HS-5 (cell line): ENCODE measurements at places on chromosomes 12 and 14.

DNA sequence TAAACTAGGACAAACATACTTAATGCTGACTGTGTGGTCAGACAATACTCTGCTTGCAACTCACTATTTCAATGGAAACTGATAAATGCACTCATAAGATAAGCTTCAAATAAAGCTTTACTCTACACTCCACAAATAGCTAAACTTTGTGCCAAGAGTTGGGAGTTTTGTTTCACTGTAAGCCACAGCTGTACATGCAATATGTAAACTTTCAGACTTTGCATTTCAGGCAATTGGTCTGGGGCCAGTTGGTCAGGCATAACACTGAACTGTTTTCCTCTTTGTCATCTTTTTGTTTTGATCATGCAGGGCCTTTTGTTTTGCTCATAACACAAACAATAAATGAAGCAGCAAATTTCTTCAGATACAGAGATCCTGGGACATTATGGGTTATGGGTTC, 426.2 kb downstream of the IPO8 start:
- no peak for DNase-seq

DNA sequence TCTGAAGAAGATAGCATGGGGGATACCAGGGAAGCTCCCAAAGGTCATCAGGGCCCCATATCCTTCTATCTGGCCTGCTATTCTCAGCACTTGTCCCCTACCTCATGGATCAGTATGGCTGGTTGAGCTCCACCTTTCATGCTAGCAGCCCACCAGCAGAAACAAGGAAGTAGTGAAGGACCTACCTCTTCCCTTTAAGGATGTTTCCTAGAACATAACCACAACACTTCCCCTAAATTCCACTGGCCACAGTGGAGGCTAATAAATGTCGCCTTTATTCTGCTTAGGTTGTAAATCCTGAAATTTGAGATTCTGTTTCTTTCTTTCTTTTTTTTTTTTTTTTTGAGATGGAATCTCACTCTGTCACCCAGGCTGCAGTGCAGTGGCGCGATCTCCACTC, 128.6 kb upstream of the PARP11 start:
- no peak for DNase-seq

- DNase-seq: no peak
Observed at GRCh38 chr14:31990926-31991572, 86.1 kb upstream of the ARHGAP5 start.

- no peak for DNase-seq
Observed at GRCh38 chr14:99549684-99550083, 54.3 kb downstream of the CCDC85C start.

- DNase-seq: no peak
Observed at GRCh38 chr12:132200800-132201199, 56.5 kb downstream of the NOC4L start.

GRCh38 chr14:65170768-65171507, 68.6 kb upstream of the MAX start:
- DNase-seq: no peak

GRCh38 chr14:100784523-100785337, 41.2 kb upstream of the MEG3 start:
- DNase-seq: no peak

GRCh38 chr14:101470266-101470665, 91.0 kb upstream of the DIO3 start:
- no peak for DNase-seq

- DNase-seq: peak; percentile 81
Observed at GRCh38 chr12:119868992-119869391, 8.1 kb downstream of the CIT start.

DNA sequence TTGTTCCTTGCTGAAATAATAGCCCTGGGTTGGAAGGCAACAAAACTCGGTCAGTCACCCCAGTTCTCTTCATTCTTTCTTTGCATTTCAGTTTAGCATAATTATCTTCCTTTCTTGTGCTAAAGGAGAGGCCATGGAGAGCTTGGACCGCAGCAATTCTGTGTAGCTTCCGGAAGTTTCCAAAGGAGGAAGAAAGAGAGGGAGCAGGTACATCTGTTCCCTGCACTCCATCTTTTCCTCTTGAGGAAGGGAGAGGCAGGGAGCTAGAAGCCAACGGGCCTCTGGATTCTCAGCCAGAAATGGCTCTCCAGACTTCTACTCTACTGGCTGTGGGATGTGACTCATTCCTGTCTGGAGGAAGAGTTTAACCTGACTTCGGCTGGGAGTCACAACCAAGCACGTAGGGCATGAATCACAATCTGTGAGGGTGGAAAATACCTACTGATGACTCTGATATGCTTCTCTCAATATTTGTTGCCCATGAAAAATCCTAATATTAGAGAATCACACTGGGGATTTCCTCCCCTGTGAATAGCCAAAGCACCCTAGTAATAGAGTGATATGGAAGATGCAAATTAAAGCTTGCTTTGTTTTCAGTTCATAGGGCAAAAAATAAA, 17.0 kb downstream of the ANO6 start:
- DNase-seq: peak; percentile 92

- DNase-seq: no peak
Observed at GRCh38 chr14:78983126-78983525, 813.0 kb downstream of the NRXN3 start.

DNA sequence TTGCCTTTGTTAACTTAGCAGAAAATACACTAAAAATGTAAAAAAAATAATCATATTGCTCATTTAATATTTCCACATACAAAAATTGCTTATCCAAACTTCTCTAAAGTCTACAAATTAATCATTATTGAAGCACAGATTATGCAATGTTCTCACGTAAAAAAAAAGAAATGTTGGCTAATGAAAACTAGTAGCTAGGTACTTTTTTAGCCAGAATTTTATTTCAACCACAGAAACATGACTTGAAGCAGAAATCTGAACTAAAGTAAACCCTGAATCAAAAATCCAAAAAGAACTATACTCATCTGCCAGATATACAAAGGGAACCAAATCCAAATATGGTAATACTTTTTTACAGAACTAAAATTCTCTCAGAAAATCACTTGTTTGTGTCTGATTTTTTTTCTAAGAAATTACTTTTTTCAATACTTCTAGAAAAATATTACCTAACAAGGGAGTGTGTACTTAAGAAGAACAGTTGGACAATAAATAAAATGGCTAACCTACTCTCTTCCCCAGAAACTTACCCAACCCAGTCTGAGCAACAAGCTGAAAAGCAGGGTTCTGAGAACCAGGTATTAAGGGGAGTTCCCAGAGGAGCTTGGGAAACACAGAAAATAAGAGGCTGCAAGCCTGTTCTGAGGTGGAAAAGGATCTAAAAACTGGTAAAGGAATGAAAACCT, 78.4 kb upstream of the RAP1B start:
- DNase-seq: no peak

DNA sequence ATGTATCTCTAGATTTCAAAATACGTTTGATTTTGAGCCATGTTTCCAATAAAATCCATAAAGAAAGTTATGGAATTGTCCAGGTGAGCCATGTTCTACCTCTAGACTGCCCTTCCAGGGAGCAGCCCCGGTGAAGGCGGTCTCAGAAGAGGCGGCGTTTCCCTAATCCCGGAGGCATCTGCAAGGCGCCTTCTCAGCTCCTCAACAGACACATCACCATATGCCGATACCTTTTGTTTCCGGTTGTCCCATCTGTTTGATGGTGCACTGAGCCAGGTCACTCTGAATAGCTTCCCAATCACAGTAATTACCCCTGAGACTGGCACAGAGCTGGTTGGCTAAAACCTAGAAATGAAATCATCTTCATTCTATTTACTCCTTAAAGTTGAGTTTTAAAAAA, 305.5 kb upstream of the FKBP4 start:
- no peak for DNase-seq

GRCh38 chr12:96986883-96987523, 79.9 kb downstream of the NEDD1 start:
- peak; percentile 15 for DNase-seq

- DNase-seq: no peak
Observed at GRCh38 chr12:49863946-49864797, 21.3 kb upstream of the BCDIN3D start.

DNA sequence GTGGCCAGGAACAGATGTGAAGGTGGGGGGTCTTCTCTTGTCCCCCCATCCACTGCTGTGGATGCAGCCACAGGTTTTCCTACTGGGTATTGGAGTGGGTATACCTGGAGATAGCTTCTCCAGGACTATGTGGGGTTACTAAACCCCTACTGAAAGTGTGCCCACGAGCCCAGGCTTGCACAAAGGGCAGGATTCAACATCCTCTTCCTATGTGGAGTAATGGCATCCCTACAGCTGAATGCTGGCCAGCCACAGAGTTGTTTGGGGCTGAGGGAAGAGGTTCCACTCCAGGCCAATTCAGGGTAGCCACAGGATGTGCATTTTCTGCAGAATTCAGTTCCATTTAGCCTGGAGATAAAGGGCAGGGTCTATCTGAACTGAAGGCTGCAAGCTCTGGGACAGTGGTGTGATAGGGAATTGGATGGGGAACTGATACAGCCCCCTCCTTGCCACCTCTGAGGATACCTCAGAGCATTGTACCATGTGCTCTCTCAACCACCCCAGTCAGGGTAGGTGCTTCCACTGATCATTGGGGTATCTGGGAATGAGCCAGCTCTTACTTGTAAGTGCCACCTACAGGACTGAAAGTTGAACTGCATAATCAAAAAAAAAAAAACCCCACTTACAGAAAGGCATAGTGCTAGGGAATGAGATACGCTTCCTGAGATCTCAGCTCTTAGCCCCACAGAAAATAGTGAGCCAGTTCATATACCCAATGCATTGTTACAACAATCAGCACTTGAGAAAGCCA, 187.1 kb downstream of the KITLG start:
- no peak for DNase-seq

DNA sequence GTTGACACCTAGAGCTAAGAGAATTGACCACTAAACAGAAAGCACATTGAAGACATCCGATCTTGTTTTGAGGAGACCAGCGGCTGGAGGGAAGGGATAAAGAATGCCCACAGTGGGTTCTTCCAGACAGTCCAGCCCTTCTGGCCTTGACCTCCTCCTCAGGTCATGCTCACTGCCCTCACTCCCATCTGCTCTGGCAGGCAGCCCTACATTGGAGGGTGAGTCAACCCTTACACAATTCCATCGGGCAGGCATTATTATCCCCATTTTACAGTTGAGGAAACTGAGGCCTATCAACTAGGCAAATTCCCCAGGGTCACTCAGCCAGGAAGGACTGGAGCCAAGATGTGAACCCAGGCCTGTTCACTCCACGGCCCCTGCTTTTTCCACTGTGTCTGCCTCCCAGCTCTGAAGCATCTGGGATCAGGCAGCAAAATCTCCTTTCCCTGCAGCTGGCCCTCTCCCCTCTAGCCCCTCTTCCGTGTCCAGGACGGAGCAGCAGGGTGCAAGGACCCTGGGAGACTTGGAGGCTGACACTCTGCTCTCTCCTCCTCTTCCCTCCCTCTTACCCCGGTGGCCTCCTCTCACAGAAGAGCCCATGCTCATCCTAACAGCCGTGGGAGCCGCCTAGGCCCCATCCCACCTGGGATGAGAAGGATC, 5.3 kb downstream of the SCNN1A start:
- no peak for DNase-seq

DNA sequence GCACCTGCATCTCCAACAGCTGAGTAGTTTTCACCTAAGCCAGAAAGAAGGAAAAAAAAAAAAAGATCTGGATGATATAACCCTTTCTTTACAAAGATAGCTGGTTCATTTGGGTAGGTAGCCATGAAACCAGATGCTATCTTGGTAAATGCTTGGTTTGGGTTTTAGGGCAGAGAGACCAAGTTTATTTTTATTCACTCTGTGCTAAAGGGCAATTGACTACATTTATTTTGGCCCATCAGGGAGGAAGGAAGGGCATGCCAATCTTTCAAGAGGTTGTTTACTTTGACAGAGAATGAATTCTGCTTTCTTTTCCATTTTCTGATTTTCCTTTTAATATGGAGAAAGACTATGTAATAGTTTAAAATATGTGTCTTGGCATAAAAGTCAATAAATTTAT, 91.0 kb downstream of the NTN4 start:
- no peak for DNase-seq

DNA sequence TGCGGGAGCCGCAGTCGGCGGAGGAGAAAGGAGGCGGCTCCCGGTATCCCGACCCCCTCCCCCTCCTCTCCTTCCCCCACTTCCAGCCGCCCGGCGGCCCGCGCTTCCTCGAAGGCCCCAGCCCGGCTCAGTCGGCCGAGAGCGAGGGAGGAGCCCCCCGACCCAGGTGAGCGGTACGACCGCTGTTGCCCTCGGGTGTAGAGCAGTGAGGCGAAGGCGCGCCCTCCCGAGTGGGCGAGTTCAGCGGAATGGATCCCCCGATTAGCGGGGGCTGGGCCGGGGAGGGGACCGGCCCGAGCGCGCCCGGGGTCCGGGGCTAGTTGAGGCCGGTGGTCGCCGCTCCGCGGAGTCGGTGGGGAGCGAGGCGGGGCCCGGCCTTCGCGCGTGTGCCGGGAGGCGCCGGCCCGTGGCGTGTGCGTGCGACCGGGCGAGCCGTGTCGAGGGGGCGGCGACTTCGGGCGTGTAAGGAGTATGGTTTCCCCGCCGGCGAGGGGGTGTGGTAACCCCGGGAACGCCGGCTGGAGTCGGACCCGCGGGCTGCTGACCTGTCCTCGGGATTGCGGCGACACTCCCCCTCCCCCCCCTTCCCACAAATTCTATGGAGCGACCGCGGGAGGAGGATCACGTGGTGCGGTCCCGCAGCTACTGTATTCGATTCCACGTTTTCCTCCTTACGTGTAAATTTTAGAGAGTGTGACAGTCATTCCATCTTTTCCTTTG, 501 bp downstream of the RIMKLB start:
- DNase-seq: peak; percentile 23

DNA sequence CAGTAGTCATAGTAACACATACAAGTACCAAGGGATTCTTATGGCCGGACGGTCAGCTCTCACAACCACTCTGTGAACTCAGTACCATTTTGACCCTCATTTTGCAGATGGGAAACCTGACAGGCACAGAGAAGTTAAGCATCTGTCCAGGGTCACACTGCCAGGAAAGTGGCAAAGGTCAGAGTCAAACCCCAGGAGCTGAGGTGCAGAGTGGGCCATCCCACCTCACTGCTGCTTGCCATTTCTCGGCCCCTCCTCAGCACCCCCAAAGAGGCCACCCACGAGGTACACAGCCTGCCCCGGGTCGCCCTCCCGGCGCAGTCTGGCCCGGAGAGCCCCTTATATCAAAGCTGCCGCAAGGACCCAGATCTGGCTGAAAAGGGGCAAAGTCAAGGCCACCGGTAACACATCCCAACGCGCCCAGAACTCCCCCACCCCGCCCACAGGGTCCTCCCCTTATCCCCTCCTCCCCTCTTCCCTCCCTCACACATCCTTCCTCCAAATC, 1.7 kb downstream of the NCOR2 start:
- no peak for DNase-seq

- no peak for DNase-seq
Observed at GRCh38 chr14:68147303-68147702, 327.7 kb downstream of the RAD51B start.

DNA sequence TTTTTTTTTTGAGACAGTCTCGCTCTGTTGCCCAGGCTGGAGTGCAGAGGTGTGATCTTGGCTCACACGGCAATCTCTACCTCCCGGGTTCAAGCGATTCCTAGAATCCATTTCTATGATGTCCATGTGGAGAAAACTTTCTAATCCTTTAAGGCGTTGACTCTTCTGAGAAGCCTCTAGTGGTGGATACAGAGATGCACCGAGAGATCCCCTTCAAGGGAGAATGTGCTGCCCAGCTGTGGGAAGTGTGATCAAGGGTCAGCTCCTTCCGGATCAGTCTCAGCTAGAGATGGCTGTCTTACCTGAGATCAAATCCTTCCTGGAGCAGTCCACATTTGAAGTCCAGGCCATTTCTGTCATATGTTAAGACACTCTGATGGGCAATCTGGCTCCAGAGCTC, 92.7 kb upstream of the HECTD1 start:
- no peak for DNase-seq

- DNase-seq: peak; percentile 94
Observed at GRCh38 chr12:112839386-112839972, 47.9 kb downstream of the RPH3A start.

GRCh38 chr12:129534966-129535750, 368.7 kb downstream of the TMEM132D start:
- DNase-seq: no peak
